ENCODE measurements at places on chromosomes 3 and 15.
A peak's percentile ranks its signal among the peaks of the same experiment; 100 is the strongest.

- DNase-seq, result no peak
Observed at GRCh38 chr3:160296591-160296990, 71.4 kb downstream of the C3orf80 start.

GRCh38 chr3:87375231-87375682 lies 98.9 kb upstream of the POU1F1 start:
- DNase-seq, result no peak

- no peak for DNase-seq
Observed at GRCh38 chr15:90561344-90562244, 31.9 kb downstream of the CRTC3 start.

DNA sequence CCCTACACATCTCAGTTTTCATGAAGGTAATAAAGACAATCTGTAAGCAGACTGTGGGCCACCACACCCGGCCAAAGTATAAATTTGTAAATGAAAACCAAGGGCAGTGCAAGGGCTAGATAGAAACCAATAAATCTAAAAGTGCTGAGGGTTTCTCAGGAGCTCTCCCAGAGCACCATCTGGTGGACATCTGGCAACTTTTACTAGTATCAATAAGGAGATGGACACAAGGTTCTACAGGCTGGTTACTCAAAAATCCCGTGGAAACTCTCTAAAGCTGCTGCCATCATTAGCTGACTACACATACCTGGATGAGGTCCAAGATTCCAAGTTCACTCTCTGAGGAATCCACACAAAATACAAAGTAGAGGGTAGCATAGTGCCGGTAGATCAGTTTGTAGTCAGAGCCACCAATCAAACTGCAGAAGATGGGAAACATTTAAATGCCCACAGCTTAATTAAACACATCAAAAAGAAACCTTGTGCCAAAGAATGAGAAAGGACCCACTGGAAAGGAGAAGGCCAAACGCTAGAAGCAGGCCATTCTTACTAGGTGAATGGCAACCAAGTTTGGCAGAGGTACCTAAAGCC lies 5.5 kb downstream of the AP3S2 start:
- no peak for DNase-seq

DNA sequence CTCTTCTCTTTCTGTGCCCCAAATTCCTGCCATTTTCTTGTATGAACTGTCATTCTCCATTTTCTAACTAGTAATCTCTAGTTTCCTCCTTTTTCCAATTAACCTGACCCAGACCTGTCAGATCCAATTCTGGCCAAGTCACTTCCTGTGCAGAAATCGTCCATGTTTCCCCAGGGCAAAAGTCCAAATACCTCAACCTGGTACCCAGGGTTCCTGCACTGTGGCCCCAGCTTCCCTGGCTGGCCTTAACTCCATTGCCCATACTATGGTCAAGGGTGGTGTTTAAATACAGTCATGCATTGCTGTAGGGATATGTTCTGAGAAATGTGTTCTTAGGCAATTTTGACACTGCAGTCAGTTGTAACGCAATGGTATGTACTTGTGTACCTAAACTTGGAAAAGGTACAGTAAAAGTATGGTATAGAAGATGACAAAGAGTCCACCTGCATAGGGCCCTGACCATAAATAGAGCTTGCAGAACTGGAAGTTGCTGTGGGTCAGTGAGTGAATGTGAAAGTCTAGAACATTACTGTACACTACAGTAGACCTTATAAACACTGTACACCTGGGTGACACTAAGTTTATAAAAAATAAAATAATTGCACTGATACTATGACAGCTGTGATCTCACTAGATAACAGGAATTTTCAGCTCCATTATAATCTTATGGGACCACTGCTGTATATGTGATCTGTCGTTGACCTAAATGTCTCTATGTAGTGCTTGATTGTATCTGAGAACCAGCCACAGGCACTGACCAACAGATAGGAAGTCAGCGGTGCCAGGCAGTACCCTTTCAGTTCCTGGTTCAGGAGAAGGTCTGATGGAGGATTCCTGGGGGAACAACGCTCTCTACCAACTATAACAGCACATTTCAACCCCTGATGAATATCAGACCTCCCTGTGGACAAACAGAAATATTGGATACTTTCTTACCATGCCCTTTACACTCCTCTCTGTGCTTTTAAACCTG lies 336.1 kb upstream of the PROK2 start:
- no peak for DNase-seq

- no peak for DNase-seq
Observed at GRCh38 chr3:107077391-107077790, 299.8 kb upstream of the CCDC54 start.

- DNase-seq, result no peak
Observed at GRCh38 chr15:83365370-83365938, 81.0 kb upstream of the BNC1 start.

- no peak for DNase-seq
Observed at GRCh38 chr3:41682996-41683395, 278.9 kb downstream of the ULK4 start.

DNA sequence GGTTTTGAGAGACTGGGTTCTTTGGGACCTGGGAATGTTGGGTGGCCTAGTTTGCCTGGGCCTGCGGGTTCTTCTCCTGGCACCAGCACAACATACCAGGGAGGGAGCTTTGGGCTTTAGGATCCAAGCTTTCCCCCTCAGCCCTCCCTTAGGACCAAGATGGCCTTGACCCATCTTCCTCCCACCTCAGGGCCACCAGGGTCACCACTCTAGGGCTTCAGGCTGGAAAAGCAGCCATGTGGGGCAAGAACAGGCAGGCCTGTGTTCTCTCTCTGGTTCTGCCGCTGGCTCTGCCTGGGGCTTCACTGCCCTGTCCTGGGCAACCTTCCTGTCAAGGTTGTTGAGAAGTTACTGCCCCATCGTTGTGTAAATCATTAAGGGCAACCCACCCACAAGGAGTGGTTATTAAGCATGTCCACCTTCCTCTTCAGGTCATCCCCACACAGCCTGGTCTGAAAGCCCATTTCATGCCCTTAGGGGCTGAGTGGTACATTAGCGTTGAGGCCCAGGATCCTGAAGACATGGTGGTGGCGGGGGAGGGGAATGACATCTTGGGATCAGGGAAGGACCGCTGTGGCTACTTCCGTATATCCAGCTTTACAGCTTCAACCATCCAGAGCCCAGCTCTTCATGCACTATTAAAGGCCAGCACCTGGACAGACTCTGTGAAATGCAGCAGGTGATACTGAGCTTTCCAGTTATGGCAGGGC lies 652 bp downstream of the DUOX1 start:
- no peak for DNase-seq

GRCh38 chr3:154718053-154718452 lies 288.1 kb upstream of the GPR149 start:
- no peak for DNase-seq

GRCh38 chr3:184545769-184546168 lies 15.8 kb upstream of the EPHB3 start:
- DNase-seq, result no peak

GRCh38 chr3:67006460-67006859 lies 8.4 kb downstream of the KBTBD8 start:
- DNase-seq, result no peak

DNA sequence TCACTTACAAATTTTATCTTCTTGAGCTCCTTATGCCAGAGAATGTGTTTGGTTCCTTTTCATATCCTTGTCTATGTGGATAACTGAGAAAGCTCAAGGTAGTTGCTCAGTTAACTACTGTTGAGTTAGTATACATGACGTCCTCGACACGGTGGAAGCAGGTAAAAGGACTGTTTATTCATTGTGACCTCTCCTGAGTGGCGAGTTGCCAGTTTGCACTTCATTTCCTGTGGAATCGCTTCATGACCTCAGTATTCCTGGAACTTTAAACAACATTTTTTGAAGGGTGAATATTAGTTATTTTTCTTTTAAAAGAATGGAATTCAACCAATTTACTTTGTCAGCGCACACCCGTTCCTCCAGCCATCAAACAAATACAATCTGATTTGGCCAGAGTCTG lies 1.2 kb upstream of the TPRG1 start:
- no peak for DNase-seq

DNA sequence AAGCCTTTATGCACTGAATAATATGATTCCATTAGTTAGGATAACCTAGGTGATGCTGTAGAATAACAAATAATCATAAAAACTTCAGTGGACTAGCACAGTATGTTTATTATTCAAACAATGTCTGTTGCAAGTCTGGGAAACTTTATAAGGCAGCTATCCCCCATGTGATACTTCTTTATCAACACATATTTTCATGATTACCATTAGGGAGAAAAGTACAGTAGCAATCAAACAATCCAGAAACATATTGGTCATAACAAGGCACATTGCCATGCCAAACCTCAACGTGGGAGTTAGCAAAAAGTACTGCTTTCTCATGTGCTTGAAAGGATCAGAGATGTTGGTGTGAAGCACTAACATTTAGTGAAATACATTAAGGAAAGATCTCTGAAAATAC lies 35.5 kb downstream of the EOMES start:
- no peak for DNase-seq

DNA sequence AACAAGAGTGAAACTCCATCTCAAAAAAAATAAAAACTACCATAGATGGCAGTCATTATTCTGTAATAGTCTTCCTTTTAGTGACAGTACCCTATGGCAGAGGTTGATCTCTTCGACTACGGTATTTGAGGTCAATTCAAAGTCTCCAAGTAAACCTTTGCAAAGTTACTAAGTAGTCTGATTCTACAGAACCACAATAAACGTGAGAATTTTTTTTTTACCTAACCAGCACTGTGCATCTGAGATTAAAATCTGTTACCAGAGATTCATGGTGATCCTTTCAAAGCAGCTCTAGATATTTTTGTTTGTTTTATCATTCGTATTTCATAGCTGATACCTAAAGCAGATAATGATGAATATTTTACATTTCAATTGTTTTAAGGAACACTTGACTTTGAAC lies 86.6 kb upstream of the CHD2 start:
- no peak for DNase-seq

GRCh38 chr3:153722157-153722556 lies 399.0 kb upstream of the ARHGEF26 start:
- DNase-seq, result no peak

- DNase-seq, result no peak
Observed at GRCh38 chr15:27934782-27935181, 164.3 kb downstream of the OCA2 start.

- DNase-seq, result no peak
Observed at GRCh38 chr3:28240441-28240840, 978 bp upstream of the CMC1 start.

GRCh38 chr3:180274536-180274935 lies 237.8 kb upstream of the PEX5L start:
- no peak for DNase-seq

- DNase-seq, result no peak
Observed at GRCh38 chr3:146521394-146521793, 23.0 kb downstream of the PLSCR1 start.

- no peak for DNase-seq
Observed at GRCh38 chr3:16808393-16809107, 76.2 kb upstream of the PLCL2 start.

- no peak for DNase-seq
Observed at GRCh38 chr3:31358473-31359070, 174.2 kb upstream of the STT3B start.

DNA sequence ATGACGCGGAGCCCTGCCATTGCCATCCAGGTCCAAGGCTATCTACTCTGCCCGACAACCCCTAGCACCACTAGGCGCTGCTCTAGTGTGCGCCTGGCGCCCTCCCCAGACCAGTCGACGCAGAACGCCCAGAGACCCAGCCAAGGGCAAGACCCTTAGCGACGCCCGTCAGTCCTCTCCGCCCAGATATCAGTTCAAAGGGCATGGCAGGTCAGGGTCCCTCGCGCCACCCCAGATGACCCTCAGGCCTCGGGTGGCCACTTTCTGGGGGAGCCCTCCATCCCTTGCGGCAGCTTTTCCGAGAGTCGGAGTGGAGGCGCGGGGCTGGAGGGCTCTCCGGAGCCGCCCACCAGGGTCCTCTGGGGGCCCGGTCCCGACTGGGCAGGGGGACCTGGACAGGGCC lies 371 bp upstream of the CLSTN2 start:
- DNase-seq, result peak; percentile 47

- no peak for DNase-seq
Observed at GRCh38 chr15:80904998-80905397, 84.6 kb downstream of the MESD start.

- no peak for DNase-seq
Observed at GRCh38 chr3:52104684-52105640, 48.6 kb upstream of the DUSP7 start.

GRCh38 chr3:143475981-143476380 lies 356.4 kb downstream of the CHST2 start:
- no peak for DNase-seq

DNA sequence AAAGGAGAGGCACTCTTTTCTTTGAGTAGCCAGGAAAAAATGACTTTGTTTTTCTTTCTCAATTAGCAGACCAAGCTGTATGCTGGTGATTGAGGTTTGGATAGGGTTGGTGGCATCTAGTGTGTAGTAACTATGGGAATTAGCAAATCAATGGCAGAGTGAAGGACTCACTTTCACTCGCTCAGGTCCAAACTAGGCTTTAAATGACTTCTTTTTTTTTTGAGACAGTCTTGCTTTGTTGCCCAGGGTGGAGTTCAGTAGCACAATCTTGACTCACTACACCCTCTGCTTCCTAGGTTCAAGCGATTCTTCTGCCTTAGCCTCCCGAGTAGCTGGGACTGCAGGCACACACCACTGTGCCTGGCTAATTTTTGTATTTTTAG lies 35.9 kb downstream of the PRKCI start:
- DNase-seq, result no peak

GRCh38 chr3:175270198-175270837 lies 411.2 kb downstream of the NAALADL2 start:
- no peak for DNase-seq

DNA sequence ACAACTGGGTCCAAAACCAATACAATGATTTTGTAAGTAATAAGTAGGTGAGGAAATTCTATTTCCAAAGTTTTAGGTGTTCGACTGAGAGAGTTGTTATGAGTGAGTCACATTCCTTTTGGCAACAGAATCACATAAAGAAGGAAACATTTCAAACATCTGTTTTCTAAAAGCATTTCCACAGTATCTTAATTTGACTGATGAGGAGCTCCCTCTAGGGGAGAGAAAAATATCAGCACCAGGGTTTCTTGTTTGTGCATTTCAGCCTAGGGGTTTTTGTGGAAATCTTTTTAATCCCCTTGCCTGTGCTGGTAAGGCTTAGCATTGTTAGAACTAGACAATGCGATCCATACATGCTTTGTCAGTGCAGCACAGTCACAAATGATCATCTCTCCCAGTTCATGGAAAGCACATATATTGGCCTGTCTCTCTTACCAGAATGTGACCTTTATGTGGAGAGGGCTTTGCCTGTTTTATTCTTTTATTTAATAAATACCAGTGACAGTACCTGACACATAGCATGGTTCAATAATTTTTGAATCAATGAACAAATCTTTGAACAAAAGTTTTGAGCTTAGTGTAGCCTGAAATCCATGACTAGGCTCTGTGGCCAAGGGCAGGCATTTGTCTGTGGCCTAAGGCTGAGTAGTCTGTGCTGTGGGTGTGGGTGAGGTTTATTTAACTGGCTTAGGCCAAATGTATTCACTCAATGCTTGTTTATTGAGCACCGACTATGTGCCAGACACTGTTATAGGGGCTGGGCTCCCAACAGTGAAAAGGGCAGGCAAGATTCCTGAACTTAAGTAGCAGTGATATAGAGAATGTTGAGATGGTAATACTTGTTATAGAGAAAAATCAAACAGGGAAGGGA lies 21.1 kb upstream of the IQCF6 start:
- peak; percentile 45 for DNase-seq
